Activated T-cell treated with anti-CD3 and anti-CD28 coated beads, Interleukin-2, amount 50 U/mL, for 4 hours (primary cell): ENCODE measurements at places on chromosomes 12 and 14.

- no peak for DNase-seq
These were observed 481.7 kb downstream of the BCAT1 start for GRCh38 chr12:24467226-24467625.

GRCh38 chr14:51566831-51567582, 84.7 kb upstream of the FRMD6 start:
- DNase-seq = no peak

GRCh38 chr12:64821116-64821630, 3.3 kb upstream of the TBC1D30 start:
- no peak for DNase-seq

DNA sequence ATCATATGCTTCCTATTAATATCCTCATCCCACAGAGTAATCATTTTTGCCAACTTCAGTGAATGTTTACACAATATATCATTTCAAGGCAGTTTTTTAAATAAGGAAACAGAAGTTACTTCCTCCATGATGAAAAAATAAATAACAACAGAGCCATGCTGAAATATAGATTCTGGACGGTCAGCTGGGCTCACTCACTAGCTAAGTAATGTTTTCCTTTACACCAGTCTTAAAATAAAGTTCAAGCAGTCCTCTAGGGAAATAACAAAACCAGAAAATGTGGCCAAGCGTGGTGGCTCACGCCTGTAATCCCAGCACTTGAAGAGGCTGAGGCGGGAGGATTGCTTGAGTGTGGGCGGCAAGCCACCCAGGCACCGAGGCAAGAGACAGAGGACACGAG, 28.7 kb downstream of the AICDA start:
- no peak for DNase-seq

GRCh38 chr14:39383026-39383660, 49.1 kb downstream of the FBXO33 start:
- no peak for DNase-seq

DNA sequence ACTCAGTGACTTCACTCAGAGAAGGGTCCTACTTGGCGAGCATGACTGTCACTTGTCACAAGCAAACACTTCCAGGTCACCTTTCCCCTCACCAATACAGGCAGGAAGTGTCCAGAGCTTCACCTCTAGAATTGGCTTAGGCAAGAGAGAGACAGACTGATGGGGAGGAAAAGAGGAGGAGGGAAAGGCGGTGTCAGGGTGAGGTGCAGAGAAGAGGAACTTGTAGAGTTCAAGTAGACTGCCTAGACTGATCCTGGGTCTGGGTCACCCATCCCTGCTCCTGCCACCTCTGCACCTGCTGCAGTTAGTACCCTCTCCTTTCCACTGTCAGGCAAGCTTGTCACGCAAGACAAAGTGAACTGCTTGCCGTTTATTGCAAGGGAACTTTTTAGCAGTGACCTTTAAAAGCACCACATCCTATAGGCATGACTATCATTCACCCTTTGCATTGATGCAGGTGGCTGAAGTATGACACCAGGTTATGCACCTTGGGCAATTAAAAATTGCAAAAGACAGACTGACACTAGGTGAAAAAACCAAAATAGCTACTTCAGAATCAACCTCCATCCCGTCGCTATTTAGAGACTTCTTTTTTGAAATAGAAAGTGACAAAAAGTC, 292.4 kb downstream of the SYT1 start:
- no peak for DNase-seq

DNA sequence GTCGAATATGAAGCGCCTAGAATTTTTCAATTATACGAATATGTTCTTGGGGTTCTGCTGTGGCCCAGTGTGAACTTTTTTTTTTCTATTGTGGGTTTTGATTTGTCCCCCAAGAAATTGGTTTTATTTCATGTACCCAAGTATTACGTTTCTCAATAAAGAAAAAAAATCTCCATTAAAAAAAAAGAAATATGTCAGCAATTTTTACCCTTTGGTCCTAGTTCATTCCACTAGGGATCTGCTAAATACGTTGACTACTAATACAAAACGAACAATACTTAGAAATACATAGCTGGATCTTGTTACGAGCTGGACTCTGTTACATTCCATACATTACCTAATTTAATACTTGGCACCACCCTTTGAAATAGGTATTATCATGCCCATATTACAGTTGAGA, 216.9 kb downstream of the SLC16A7 start:
- no peak for DNase-seq

DNA sequence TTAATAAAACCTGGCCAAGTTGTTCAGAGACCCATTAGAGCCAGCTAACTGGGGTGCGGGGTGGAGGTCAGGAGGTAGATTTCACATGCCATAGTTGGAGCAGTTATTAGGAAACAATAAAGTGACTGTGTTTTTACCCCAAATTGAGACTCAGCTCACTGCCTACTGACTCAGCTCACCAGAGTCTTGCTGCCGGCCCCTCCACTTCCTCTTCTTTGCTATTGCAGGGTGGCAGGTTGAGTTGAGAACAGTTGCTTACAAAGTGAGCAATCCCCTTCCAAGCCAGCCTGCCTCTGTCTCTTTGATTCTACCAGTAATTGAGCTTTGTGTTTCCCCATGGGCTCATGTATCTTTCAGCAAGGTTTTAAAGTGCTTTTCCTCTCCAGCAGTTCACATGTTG, 12.9 kb downstream of the ST8SIA1 start:
- DNase-seq = no peak

DNA sequence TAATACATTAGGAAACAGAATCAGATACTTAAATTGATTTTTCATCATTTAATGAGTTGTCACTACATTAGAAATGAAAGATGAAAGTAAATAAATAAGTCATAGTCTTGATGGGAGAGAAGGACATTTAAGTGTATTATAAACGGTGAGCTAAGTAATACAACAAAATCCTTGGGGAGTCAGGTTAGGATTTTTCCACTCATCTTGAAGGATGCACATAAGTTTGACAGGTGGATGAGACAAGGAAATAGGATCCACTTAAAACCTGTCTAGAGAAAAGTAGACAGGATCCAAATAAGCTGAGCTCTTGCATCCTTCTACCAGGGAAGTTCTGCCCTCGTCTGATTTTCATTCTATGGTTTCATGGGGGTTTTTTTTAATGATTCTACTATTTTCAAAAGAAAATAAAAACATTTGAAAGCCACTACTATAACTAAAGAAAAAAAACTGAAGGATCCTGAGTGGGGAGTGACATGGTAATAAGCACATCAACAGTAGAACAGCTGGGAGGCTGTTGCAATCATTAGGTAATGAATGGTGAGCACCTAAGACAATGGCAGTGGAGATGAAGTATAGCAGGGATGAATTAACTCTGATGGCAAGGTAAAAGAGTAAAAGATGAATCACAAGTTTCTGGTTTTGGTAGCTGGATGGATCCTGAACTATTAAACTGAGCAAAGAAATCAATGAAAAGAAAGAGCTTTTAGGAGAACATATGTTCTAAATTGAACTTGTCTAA, 17.0 kb downstream of the CEP128 start:
- no peak for DNase-seq

- no peak for DNase-seq
These were observed 285.6 kb upstream of the FKBP4 start for GRCh38 chr12:2509137-2509536.

- DNase-seq = no peak
These were observed 118.3 kb downstream of the SLC38A6 start for GRCh38 chr14:61099216-61099835.

DNA sequence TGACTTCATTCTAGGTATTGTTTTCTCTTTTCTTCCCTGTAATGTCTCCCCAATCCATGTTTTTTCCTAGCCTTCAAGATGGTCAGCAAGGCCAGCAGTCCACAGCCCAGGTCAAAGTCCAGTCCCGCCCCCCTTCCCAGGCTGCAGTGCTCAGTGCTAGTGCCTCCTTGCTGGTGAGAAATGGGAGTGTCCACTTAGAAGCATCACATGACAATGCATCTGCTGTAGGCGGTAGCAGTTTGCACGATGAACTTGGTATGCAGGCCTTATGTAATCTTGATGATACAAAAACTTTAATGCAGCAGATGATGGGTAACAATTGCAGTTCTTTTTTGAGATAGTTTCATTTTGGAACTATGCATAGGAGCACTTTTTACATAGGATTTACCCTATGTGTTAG, 88.4 kb downstream of the PCNX1 start:
- no peak for DNase-seq

- no peak for DNase-seq
These were observed 281.0 kb downstream of the ALG10 start for GRCh38 chr12:34303091-34303870.

GRCh38 chr14:82604819-82605218, 1071.2 kb upstream of the SEL1L start:
- no peak for DNase-seq
